ENCODE measurements at places on chromosomes 5 and 9.

DNA sequence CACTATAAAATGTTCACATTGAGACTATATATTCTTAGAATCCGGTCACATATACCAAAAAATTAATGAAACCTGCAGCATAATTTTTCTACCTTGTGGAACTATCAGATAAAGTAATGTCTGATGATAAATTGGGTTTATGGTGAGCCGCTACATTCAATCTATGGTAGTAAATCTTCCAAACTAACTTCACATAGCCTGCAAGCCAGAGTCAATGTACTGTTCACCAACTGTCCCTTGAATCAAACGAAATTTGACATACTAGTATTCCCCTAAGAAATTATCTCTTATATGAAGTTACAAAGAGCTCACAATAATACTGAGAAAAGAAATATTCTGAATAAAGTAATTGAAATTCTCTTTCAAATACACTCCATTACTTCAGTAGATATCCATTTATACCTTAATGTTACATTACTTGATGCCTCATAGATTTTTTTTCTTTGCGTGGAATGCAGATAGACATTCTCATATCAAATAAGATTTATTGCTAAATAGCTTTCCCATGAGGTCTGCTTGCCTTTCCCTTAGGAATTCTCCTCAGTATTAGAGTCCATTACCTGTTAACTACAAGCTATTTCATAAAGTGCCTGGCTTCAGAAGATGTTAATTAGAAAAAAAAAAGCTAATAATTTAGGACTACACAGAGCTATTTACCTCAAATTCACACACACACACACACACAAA, 169.5 kb downstream of the PTPRD start:
- no peak for DNase-seq

DNA sequence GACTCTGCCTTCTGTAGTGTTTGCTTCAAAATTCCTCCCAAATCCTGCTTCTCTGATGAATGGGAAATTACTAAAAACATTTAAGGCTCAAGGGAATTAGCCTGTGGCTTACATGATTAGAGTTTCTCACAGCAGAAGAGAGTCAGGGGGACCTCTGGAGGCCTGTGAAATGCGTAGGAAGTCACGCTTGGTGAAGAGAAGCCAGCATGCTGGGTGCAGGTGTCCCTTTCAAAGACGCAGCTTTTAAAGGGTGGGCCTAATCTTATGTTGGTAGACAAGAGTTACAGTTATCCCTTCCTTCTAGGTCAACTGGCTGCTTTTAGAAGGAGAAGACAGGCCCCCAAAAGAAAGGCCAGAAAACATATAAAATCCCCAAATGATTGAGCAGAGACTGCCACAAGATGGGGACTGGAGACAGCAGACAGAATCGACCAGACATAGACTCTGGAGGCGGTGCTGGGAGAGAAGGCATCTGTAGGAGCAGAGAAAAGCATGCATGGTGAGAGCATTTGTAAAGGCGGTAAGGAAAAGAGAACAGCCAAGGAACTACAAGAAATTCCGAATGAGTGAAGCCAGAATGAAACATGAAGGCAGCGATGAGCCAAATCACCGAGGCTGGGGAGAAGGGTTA, 42.3 kb downstream of the B4GALT1 start:
- DNase-seq = no peak

DNA sequence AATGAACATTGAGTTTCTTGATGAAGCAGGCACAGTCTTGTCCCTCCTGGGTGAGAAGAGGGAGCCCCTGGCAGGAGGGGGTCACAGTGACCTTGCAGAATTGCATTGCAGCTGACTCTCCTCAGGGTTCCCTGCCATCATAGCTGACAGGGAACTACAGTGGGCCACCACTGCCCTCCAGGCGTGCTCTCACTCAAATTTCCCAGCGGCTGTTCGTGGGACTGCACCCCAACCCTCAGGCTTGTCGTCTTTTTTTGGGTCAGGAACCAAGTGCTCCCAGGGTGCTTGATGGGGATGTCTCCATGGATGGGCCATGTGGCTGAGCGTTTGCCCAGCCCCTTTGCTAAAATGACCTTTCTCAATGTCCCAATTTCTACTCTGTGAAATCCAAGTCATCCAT, 215.8 kb downstream of the MELK start:
- DNase-seq = peak; percentile 39

DNA sequence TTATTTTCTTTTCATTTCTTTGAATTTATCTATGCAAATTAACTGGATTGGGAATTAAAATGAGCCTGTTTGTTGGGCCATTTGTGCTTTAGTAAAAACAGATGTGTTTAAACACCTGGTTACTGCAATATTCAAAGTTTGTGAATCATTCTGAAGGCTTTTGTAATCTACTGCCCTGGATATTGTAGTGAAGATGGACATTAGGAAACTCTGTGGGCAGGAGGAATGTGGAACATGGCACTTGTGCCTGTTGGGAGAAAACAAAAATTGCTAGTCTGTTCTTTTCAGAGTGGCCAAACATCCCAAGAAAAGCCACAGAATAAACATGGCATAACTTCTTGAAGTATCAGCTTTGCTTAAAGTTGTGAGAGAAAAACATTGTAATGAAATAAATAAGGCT, 40.8 kb downstream of the CHSY3 start:
- DNase-seq = no peak

DNA sequence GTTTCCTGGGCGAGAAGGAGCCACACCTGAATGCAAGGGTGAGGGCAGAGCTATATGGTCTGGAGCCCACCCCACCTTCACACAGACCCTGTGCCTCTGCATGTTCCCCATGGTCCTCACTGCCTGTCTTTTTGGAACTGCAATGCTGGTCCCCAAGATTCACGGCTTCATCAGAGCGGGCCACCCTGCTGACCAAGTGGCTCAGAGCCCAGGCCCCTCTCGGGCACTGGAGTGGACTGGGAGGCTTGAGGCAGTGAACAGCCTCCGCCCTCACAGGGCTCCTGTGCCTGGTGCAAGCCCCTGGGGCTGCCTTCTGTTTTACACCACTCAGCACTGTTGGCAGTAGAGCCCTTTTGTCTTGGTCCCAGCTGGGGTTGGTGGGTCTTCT, 143.2 kb downstream of the CACNA1B start:
- DNase-seq = no peak

DNA sequence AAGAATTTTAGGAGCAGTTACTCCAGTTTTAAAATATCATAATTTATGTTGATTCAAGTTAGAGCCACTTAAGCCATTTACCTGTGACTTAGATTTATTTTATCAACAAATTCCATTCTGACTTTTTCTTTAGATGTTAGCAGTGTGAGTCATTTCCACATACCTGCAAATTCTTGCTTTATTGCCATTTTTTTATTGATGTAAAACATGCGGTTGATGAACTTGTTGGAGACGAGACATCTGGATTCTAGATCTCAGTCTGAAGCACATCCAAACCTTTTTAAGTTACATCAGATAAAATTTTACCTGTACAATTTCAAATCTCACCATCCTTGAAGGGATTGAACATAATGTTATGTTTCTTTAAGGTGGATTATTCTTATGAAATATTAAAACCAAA, 240.9 kb downstream of the IRX1 start:
- DNase-seq = no peak

DNA sequence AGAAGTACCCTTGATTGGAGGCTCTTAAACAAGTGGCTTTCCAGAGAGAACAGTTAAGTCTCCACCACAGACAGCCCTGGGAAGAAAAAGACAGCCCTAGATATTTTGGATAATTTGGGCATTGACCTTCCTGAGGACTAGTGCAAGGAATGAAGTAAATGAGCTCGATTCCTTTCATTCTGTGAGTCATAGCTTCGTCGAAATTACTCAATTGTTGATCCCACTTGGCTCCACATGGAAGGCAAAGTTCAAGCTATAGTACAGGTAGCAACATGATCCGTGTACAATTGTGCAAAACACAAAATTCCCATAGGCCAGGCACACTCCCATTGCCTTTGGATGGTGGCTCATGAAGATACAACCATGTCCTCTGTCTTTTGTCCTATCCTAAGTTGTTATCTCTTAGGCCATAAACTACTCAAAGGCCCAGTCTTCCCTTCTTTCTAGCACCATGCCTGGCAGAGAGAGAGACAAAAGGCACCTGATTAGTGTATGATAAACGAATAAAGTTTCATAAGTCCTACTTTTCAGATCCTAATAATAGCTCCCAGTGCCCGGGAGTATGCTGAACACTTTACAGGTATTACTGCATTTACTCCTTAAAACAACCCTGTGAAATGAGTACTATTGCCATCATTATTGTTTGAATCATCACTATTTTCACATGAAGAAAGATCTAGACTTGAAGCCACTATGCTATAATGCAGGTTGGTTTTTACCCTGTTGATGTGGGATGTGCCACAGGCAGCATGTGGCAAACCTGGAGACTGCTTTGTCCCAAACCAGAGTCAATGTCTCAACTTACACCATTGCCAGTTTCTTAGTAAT, 116.7 kb upstream of the RANBP3L start:
- no peak for DNase-seq

DNA sequence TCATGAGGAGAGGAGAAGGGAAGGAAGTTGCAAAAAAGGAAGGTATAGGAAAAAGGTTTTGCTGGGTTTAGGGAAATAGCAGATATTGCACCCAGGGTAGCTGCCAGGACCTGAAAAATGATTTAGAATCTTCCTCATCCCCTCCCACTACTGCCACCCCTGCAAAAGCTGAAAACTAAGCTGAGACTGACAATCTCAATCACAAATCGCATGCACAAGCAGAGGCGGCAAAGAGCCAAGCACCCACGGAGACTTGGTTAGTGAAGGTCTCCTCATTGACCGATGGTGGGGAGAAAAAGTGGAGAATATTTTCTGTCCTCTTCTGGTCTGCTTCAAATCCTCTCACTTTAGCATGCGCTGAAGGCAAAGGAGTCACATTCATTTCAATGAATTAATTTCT, 39.1 kb upstream of the PAM start:
- no peak for DNase-seq

DNA sequence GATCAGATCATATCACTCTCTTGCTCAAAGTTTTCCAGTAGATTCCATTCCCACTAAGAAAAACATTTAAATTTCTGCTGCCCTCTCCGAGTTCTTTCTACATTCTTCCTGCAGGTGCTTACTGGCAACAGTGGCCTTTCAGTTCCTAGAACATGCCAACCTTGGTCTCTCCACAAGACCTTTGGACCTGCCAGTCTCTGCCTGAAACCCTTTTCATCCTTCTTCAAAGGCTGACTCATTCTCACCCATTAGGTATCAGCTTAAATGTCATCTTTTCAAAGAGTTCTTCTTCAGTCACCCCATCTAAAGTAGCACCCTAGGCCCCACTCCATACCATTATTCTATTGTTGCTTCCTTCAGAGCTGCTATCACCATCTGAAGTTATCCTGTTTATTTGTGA, 21.8 kb downstream of the PPIC start:
- DNase-seq = no peak

DNA sequence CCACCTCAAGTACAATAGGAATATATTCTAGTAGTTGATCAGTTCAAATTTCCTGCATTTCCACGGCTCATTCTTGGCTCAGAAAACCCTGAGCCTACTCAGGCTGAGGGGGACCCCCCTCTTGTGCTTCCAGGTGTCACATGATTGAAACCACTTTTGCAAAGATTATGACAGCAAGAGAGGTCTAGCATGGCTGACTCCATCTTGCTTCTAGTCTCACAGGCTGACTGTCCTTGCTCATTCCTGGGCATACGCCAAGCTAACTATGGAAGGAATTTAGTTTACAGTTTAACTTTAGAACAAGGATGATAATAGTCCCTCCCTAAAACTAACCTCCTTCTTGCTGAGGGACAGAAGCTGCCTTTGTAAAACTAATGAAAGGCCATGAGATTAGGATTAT, 154.1 kb downstream of the SNX18 start:
- DNase-seq = no peak
